ENCODE measurements at places on chromosomes 6 and 20. TPM values are rescaled to one million over a fixed set of nuclear protein-coding genes. Genes with fewer than 3 reads are reported as not detected.

SLC17A2 gene
- total RNA-seq = not detected

CDKAL1 gene
- 39.6 TPM for total RNA-seq

CLPSL1 gene
- not detected for total RNA-seq

VGLL2 gene
- total RNA-seq = not detected

All from Calu3 (cell line).